ENCODE measurements at places on chromosomes 4 and X. TPM values are rescaled to one million over a fixed set of nuclear protein-coding genes. Genes with fewer than 3 reads are reported as not detected.

The RNF128 gene
- total RNA-seq, result 20.8 TPM

The GAGE10 gene
- total RNA-seq, result not detected

DNA sequence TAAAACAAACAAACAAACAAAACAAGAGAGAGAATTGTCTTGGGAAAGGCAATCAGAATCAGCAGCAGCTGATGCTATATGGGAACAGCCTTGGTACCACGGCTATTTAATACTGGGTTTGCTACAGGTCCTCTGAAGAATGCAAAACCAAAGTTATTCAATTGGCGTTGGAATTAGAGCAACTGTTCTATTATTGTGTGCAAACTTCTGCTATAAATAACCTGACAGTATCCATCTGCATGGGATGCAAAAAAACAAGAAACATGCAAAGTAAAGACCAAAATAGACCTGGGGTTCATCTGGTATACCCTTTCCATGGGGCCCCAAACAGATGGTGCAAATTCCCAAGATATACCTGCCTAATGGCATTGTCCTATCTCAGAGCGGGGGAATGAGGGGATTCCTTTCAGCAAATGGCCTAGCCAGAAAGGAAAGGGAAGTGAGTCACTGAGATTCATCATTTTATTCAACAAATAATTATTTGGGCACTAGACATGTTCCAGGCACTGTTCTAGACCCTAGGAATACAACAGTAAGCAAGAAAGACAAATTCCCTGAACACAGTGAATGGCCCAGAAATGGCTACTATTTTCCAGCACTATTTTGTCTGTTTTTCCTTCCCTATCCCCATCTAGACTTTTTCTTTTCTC is 268.9 kb downstream of the FBXW7 start:
- no peak for DNase-seq

DNA sequence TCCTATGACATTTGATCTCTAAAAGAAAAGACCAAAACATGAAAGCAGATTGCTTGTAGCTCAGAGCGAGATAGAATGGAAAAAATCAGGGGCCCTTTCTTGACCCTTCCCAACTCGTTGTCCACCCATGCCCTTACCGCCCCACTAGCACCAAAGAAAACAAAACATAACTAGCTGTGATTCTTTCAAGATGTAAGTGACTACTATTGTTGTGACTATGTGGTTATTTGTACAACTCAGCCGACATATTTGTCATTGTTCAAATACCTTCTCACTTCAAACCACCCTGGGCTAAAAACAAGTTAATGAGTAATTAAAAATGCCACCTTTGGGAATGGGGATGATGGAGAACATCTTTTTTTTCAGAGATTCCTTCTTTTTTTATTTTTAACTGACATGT is 171.2 kb upstream of the GPC4 start:
- no peak for DNase-seq

- no peak for DNase-seq
Measured at GRCh38 chr4:76194325-76194724, 19.3 kb downstream of the SCARB2 start.

DNA sequence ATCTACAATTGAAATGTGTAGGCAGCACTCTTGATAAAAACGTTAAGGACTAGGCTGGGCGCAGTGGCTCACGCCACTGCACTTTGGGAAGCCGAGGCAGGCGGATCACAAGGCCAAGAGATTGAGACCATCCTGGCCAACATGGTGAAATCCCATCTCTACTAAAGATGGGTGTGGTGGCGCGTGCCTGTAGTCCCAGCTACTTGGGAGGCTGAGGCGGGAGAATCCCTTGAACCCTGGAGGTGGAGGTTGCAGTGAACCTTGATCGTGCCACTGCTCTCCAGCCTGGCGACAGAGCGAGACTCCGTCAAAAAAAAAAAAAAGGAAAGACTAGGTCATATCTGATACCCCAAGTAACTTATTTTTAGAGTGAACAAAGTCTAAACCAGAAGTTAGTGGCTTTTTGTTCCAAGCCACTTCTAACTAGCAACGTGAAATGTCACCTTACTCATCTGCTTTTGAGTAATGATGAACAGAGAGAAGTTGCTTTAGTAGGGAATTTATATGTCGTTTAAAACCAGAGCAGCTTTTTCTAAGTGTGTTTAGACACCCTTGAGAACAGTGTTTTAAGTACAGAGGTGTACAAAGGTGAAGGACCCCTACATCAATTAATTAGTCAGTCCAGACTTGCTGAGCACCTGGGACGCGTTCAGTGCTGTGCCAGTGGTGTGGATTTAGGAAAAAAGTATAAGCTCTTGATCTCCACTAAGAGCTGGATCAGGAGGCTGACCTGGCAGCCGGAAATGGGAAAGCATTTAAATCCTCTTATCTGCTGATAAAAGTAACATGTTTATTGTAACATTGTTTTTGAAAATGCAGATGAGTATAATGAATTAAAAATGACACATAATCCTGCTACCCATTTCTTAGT is 23.5 kb downstream of the SPRY1 start:
- DNase-seq, result no peak
